Aorta (tissue), 5 donors: ENCODE measurements at places on chromosomes 5 and 9. TPM values are rescaled to one million over a fixed set of nuclear protein-coding genes. Genes with fewer than 3 reads are reported as not detected.

- H3K36me3 ChIP-seq, result no peaks in the 10 kb centered on the region
- peaks cover 1% of the 10 kb centered on the region for H3K27me3 ChIP-seq
- no peak overlapping the region for H3K4me3 ChIP-seq
Observed at GRCh38 chr9:7432989-7433388, 366.6 kb downstream of the DMAC1 start.

The INSL6 gene
- not detected for polyA plus RNA-seq

The CDH18 gene
- polyA plus RNA-seq, result not detected

The DMRT3 gene
- not detected for polyA plus RNA-seq
